CD8-positive, alpha-beta memory T cell (primary cell): ENCODE measurements at places on chromosomes 6 and 20. TPM values are rescaled to one million over a fixed set of nuclear protein-coding genes. Genes with fewer than 3 reads are reported as not detected.

DNA sequence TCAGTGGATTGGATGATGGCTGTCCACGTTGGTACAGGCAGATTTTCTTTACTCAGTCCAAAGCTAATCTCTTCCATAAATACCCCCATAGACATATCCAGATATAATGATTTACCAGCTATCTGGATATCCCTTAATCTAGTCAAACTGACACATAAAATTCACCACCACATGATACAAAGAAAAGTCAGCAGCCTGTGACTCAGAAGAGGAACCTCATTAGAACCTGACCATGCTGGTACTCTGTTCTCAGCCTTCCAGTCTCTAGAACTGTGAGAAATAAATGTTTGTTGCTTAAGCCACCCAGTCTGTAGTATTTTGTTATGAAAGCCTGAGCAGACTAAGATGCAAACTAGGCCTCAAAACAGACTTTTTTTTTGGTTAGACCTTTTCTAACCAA lies 431.3 kb upstream of the RNF217 start:
- no peak overlapping the region for H3K27ac ChIP-seq
- H3K4me3 ChIP-seq: no peak overlapping the region
- H3K27me3 ChIP-seq: no peaks in the 10 kb centered on the region
- no peaks in the 10 kb centered on the region for H3K36me3 ChIP-seq

GRCh38 chr20:44407402-44408184 lies 52.1 kb downstream of the HNF4A start:
- H3K36me3 ChIP-seq: no peaks in the 10 kb centered on the region
- no peaks in the 10 kb centered on the region for H3K27me3 ChIP-seq
- no peaks in the 10 kb centered on the region for H3K4me1 ChIP-seq
- no peak overlapping the region for H3K27ac ChIP-seq

DNA sequence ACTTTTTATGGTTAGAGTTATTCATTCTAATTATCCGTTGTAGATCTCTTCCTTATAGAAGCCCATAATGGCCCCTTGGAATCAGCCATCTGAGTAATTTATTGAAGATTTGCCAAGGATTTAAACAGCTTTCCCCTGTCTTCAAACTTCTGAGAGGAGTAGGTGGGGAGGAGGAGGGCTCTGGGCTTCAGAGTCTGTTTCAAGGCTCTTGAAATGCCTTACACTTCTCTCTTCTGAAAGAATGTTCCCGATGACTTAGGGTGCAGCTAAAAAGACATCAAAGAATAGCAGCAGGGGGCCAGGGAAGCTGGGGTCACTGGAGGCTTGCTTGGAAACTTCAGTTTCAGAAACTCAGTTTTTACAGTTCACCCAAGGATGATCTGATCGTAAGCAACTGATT lies 165.3 kb downstream of the ZDHHC14 start:
- no peak overlapping the region for H3K27ac ChIP-seq
- peaks cover 9% of the 10 kb centered on the region for H3K4me1 ChIP-seq
- DNase-seq: no peak
- no peak overlapping the region for H3K4me3 ChIP-seq
- H3K36me3 ChIP-seq: no peaks in the 10 kb centered on the region

DNA sequence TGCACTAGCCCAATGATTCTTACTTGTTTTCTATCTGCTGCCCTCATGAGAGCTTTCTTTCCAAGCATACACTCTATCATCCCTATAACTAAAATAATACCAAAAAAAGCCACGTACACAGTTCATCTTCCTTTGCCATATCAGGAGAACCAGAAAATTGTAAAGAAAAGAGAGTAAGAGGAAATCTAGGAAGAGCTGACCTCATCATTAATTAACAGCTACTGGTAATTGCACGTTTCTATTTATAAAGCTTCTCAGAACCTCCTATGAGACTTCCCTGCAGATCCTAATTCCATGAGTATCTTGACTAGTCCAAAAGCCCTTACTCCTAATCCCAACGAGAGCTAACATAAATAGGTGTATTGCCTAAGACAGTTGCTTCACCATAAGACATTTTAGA lies 191.5 kb upstream of the RNF217 start:
- no peaks in the 10 kb centered on the region for H3K27me3 ChIP-seq
- H3K27ac ChIP-seq: no peak overlapping the region
- no peaks in the 10 kb centered on the region for H3K36me3 ChIP-seq

The SOBP gene
- 1.0 TPM for total RNA-seq
